Activated T-cell treated with anti-CD3 and anti-CD28 coated beads for 4 hours (primary cell): ENCODE measurements at places on chromosomes 11 and 22.

DNA sequence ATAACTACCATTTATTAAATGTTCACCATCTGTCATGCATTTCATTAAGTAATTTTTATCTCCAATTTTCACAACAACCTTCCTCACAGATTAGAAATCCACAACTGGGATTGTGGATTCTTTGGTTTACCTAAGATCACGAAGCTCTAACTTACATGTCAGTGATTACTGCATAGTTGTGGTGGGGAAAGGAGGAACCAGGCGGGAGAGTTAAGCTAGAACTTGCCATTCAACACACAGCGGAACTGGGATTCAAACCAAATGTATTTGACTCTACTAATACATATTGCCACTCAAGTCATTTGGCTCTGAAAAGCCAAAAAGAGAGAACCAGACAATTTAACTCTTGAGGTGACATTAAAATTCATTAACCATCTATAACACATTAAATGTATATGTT, 10.4 kb upstream of the LAYN start:
- no peak for DNase-seq

DNA sequence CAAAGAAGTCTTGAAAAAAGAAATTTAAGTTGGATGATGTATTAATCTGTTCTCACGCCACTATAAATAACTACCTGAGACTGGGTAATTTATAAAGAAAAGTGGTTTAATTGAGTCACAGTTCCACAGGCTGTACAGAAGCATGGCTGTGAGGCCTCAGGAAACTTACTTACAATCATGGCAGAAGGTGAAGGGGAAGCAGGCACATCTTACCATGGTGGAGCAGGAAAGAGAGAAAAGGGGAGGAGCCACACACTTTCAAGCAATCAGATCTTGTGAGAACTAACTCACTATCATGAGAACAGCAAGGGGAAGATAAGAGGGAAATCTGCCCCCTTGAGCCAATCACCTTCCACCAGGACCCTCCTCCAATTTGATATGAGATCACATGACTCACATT, 65.7 kb upstream of the AMOTL1 start:
- no peak for DNase-seq

- DNase-seq: no peak
Measured at GRCh38 chr11:118291477-118292135, 12.9 kb upstream of the CD3E start.

GRCh38 chr22:26914519-26915185, 257.3 kb downstream of the MIAT start:
- no peak for DNase-seq

DNA sequence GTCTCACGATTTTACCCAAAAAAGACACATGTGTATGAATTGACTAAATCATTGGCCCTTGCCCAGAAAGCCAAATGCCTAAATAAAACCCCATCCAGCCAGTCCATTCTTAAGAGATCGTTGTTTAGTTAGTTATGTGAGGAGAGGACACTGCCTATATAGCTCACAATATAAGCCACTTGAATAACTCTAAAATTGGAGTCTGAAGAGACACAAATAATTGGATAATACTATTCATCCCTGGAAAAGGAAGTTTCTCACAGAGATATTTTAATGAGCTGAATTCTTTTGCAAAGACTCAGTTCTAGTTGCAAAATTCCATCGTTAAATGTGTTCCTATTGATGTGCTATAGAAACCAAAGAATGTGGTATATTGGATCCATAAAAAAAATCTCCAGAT, 176.7 kb downstream of the SOX6 start:
- DNase-seq: no peak

GRCh38 chr11:116641561-116642045, 131.2 kb downstream of the BUD13 start:
- no peak for DNase-seq

- DNase-seq: no peak
Measured at GRCh38 chr11:48122246-48122645, 94.4 kb upstream of the OR4B1 start.

DNA sequence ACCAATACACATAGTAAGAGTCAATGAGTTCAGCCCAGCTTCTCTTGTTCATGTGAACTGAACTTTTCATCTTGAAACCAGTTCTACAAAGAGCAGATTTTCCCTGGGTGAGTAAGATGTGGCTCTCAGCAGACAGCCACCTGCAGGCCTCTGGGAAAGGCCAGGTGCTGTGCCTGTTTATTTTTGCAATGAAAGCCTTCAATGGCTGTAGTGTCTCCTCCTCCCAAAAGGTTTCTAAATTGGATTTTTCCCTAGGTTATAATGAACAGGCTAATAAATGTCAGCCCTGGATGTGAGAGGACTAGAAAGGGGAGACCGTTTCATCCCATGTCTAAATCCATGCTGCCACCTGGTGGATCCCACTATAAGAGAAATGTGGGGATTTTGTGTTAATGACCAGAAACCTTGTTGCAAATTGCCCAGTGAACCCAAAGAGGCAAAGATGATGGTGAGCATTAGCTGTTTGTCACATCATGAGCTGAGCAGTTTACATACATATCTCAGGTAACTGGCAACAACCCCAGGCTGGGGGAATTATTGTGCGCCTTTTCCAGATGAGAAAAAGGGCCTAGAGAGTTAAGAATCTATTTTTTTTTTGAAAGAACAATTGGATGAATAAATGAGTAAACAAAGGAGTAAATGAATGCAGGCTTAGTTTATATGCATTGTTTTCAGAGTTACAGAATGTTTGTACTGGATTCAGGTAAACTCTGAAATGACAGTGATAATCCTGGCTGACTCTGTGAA, 12.7 kb downstream of the C11orf91 start:
- DNase-seq: no peak

GRCh38 chr11:5289696-5290095, 12.1 kb downstream of the OR51B4 start:
- no peak for DNase-seq

GRCh38 chr11:1041471-1041870, 5.0 kb upstream of the MUC6 start:
- no peak for DNase-seq

DNA sequence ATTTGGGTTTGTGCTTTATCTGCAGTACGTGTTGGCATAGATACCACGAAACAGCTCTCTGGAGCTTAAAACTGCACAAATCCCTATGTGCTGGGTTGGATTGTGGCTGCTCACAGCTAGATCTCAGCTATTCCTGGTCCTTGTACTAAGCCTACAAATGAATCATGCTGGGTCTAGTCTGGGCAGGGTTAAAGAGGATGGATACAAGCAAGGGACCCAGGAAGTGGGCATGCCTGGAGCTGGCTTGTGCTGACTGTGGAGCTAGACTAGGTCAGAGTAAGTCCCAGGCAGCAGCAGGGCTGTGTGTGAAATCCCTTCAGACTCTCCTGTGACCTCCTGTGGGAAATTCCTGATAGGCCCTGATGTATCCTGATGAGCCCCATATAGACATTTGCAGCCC, 3.9 kb upstream of the E2F8 start:
- no peak for DNase-seq

- no peak for DNase-seq
Measured at GRCh38 chr22:22366537-22366936, 122.0 kb downstream of the VPREB1 start.

DNA sequence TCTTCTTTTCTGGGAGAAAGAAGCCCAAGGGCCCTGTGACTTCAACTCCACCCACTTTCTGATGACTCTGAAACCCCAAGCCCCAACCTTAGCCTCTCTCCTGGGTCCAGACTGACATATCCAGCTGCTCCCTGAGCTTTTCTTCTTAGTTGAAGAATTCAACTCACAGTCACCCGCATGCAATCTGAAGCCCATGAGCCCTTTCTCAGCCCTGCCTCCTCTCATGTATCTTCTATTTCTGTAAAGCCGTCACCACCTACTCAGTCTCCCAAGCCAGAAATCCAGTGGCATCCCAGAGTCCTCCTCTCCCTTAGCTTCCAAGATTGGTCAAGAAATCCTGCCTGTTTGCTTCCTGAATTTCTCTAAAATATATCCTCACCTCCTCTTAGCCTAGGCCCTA, 7.1 kb upstream of the TMA7B start:
- DNase-seq: no peak

DNA sequence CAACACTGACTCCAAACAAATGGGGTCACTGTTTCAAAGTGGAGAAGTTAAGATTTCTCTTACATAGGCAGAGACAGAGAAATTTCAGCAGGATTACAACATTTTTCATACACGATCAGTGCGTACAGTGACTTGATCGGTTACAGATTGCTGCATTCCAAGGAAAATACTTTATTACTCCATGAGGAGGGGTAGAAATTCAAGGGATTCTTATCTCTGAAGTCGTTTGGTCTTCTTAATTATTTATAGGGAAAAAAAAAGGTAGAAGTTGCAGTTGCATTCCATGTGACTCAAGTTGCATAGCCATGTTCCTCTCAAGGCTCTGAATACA, 10.7 kb upstream of the SMIM38 start:
- no peak for DNase-seq

- DNase-seq: no peak
Measured at GRCh38 chr22:43244803-43245527, 58.0 kb upstream of the TTLL12 start.

DNA sequence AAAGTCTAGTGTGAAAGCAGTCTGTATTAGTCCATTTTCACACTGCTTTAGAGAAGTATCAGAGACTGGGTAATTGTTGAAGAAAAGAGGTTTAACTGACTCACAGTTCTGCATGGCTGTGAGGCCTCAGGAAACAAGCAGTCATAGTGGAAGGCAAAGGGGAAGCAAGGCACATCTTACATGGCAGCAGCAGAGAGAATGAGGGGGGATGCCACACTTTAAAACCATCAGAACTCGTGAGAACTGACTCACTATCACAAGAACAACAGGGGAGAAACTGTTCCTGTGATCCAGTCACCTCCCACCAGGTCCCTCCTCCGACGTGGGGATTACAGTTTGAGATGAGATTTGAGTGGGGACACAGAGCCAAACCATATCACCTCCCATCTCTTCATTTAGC, 13.8 kb upstream of the TUBA8 start:
- no peak for DNase-seq

DNA sequence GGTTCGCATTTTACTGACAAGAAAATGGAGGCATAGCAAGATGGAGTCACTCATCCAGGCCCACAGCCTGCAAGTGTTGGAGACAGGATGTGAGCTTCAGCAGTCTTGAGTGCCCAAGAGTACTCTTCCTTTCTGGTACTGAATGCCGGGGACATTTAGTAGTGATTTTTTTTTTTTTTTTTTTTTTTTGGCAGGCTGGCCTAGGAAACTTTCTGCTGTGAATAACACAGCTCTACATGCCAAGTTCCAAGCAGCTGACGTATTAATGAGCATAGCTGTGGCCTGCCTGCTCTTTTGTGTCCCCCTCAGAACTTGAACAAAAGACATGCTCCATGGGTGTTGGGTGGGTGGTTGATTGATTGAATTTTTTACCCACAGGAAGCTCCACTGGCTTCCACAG, 195.5 kb upstream of the CADM1 start:
- DNase-seq: no peak

DNA sequence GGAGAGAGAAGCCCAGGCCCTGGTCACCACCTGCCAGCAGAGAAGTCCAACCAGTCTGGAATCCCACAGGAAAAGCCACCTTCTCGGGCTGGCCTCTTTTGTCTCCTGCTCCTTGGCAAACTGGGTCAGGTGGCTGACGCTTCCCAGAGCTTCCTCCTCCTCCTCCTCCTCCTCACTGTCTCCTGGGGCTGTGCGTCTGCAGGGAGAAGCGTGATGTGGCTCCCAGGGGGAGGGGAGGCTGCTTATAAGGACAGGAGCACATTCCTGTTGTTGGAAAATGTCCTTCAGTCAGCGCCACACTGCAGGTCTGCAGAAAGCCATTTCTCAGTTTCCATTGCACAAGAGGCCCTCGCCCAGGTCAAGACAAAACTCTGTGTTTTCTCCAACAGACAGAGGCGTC, 1316.5 kb downstream of the BRD1 start:
- DNase-seq: no peak

GRCh38 chr22:24695561-24696511, 78.7 kb downstream of the PIWIL3 start:
- DNase-seq: no peak

DNA sequence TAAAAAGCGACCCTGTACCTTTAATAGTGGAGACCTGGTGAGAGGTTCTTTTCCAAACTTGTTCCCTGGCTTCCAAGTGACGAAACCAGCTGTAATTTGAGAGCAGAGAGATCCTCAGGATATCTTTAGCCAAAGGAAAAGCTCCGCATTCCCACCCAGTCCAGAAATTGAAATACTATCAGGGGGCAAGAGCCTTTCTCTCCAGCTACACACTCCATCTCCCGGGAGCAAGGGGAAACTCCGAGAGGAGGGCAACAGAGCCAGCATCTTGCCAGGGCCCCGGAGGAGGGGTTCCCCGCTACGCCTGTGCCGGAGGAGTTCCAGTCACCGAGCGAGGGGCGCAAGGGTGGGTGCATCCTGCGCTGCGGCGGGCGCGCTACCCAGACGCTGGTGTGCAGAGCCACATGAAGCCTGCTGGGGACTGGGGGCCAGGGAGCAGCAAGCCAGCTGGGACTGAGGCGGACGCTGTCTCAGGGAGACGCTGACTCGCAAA, at the start of gene FIBIN:
FIBIN (plus strand) TSS at position 148 of the 493 bp plus-strand sequence. CDS start 415 bp downstream, outside the sequence.
- no peak for DNase-seq

GRCh38 chr11:10426475-10426874, 28.6 kb upstream of the AMPD3 start:
- no peak for DNase-seq

- no peak for DNase-seq
Measured at GRCh38 chr22:20566420-20567260, 59.2 kb downstream of the MED15 start.

GRCh38 chr11:26992031-26992541, 1.8 kb upstream of the FIBIN start:
- DNase-seq: no peak

DNA sequence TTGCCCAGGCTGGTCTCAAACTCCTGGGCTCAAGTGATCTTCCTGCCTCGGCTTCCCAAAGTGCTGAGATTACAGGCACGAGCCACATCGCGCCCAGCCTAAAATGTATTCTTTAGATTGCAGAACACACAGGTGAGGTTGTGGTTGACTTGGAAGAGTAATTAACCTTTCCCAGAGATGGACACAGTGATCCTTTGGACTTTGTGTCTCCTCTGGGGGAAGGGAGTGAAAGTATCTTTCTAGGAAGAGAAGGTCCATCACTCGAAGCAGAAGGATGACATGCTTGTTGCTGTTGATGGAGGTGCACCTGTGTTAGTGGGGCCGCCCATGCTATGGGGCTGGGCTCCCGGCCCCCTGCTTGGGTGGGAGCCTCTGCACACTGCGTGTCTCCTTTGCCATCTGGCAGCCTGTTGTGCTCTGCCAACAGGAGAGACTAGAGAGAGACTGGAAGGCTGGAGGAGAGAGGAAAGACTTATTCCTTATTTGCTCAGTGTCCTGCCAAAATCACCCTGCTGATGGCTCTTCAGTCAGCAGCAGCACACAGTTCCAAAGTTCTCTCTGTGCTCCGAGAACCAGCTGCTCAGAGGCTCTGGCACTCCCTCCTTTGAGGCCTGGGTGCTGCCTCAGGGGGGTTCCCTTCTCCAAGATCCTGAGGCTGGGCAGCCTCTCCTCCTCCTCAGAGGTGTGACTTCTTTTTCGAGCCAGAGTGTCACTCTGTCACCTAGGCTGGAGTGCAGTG, 33.1 kb upstream of the CYB5R3 start:
- DNase-seq: no peak

- no peak for DNase-seq
Measured at GRCh38 chr22:47092896-47093311, 330.5 kb downstream of the TBC1D22A start.

- no peak for DNase-seq
Measured at GRCh38 chr11:64338716-64339115, 1.3 kb upstream of the CCDC88B start.
